ENCODE measurements at places on chromosomes 11 and 22.

DNA sequence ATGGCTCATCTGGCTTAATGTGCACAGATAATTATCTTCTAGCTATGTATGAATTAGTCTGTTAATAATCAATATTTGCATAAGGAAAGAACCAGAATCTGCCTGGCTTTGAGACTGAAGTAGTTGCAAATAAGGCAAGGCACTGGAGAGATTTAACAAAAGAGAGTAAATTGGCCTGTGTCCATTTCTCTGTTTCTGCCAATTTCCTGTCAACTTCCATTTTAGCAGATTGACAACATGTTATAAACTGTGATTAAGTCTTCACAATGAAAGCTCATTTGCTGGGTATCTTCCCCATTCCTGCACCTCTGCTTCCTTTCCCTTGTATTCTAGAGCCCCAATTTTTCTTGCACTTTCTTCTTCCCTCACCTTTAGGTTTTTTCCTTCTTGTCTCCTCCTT, 5.3 kb upstream of the TMEM123 start:
- no peak for DNase-seq
- peak overlapping the region; percentile 18 for H3K27ac ChIP-seq
- no peaks in the 10 kb centered on the region for H3K27me3 ChIP-seq
- peaks cover 2% of the 10 kb centered on the region for H3K36me3 ChIP-seq

- H3K4me3 ChIP-seq: no peak overlapping the region
- no peak for DNase-seq
- no peaks in the 10 kb centered on the region for H3K27me3 ChIP-seq
- H3K27ac ChIP-seq: no peak overlapping the region
These were observed 1312.3 kb downstream of the FAM181B start for GRCh38 chr11:81421251-81421860.

DNA sequence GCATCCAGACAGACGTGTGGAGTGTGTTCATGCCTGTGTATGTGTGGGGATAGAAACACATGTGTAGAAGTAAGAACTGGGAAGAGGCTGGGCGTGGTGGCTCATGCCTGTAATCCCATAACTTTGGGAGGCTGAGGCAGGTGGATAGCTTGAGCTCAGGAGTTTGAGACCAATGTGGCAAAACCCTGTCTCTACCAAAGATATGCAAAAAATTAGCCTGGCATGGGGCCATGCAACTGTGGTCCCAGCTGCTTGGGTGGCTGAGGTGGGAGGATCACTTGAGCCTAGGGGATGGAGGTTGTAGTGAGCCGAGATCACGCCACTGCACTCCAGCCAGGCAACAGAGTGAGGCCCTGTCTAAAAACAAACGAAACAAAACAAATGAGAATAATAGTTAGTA, 1166.6 kb downstream of the TBC1D22A start:
- no peak overlapping the region for H3K4me3 ChIP-seq
- no peaks in the 10 kb centered on the region for H3K36me3 ChIP-seq
- DNase-seq: no peak
- H3K4me1 ChIP-seq: no peaks in the 10 kb centered on the region

GRCh38 chr22:43343262-43343669, at the start of gene SCUBE1:
TSS of gene SCUBE1 (minus strand) at chr22:43343372. CDS start at chr22:43343261, 111 bp downstream.
- H3K4me3 ChIP-seq: no peak within 1 kb of the TSS
- H3K4me1 ChIP-seq: peaks cover 20% of the 10 kb centered on the region
- DNase-seq: peak; percentile 47
- H3K36me3 ChIP-seq: no peaks in the 10 kb centered on the region
- H3K27ac ChIP-seq: no peak within 1 kb of the TSS

DNA sequence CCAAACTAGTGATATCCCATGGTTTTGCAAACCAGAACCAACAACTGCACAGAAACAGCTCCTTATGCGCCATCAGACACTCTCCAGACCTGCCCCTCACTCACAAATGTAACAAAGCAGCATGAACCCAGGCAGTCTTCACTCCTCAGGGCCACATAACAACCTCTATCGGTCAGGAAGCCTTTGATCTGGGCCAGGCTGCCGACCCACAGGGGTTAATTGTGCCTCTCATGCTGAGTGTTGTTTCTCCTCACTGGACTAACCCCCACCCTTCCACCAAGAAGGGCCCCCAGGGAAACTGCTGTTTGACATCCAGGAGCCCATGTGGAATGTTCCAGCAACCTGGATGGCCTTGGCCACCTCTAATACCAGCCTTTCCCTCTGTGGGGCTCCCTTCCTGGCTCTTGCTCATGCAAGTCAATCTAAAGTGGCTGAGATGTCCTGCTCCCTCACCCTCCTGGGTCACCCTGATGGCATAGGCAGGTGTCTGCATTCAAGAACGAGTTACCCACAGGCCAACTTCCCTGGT, 7.9 kb upstream of the RGL4 start:
- H3K36me3 ChIP-seq: peaks cover 23% of the 10 kb centered on the region
- DNase-seq: no peak
- H3K4me3 ChIP-seq: no peak overlapping the region
- no peaks in the 10 kb centered on the region for H3K27me3 ChIP-seq
- H3K4me1 ChIP-seq: peaks cover 3% of the 10 kb centered on the region

GRCh38 chr11:22510010-22510409, 115.6 kb downstream of the FANCF start:
- H3K27me3 ChIP-seq: no peaks in the 10 kb centered on the region
- DNase-seq: no peak
- no peak overlapping the region for H3K27ac ChIP-seq
- H3K36me3 ChIP-seq: no peaks in the 10 kb centered on the region
- H3K4me1 ChIP-seq: no peaks in the 10 kb centered on the region

DNA sequence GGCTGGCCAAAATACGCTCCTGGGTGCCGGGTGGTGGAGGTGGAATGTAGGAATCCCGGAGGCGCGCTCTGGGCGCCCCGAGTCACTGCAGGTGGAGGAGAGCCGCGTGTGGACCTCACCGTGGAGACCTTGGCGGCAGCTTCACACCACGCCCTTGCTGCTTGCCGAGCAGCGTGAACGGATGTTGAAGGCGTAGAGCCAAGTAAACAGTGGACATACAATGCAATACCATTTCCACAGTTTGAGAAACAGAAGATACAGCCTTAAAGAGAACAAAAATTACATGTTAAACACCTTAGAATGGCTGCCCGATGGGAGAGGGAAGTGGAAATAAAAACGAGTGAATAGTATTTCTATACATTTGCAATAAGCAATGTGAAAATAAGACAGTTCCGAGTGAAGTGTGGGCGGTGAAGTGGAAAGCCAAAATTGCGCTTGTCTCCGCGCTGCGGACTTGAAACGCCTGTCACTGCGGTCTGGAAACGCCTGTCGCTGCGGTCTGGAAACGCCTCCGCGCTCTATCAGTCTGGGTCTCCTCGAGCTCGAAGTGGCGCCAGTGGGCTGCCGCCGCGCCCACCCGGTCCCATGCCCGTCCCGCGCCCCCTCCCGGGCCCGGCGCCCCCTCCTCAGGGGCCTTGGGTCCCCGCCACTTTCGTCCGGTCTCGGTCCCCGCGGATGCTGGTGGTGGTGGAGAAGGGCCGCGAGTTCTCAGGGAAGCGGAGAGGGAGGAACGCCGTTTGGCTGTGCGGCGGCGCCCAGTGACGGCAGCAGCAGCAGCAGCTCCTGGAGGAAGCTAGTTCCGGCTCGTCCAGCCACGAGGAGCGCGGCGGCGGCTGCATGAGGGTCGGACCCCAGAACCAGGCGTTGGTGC, 1.6 kb downstream of the NCR3LG1 start:
- H3K36me3 ChIP-seq: peaks cover 34% of the 10 kb centered on the region
- DNase-seq: peak; percentile 35

- H3K36me3 ChIP-seq: peaks cover 3% of the 10 kb centered on the region
- H3K4me3 ChIP-seq: no peak overlapping the region
- no peak overlapping the region for H3K27ac ChIP-seq
- DNase-seq: no peak
These were observed 31.3 kb upstream of the CD82 start for GRCh38 chr11:44533921-44534711.

- H3K27me3 ChIP-seq: no peaks in the 10 kb centered on the region
- H3K4me3 ChIP-seq: no peak overlapping the region
- H3K4me1 ChIP-seq: peaks cover 14% of the 10 kb centered on the region
These were observed 5.9 kb downstream of the SYVN1 start for GRCh38 chr11:65128182-65129145.

- H3K4me1 ChIP-seq: peaks cover 4% of the 10 kb centered on the region
- H3K27me3 ChIP-seq: peaks cover 59% of the 10 kb centered on the region
- no peaks in the 10 kb centered on the region for H3K36me3 ChIP-seq
- peak within 1 kb of the TSS; percentile 53 for H3K4me3 ChIP-seq
These were observed at the start of gene CARD10 for GRCh38 chr22:37519268-37520195. TSS of gene CARD10 (minus strand) at chr22:37519415. CDS start at chr22:37519200, 215 bp downstream.

- H3K36me3 ChIP-seq: peaks cover 57% of the 10 kb centered on the region
- peak overlapping the region; percentile 67 for H3K27ac ChIP-seq
- no peak for DNase-seq
These were observed 2.5 kb upstream of the PYGM start for GRCh38 chr11:64762277-64762673.

- H3K4me3 ChIP-seq: no peak overlapping the region
- H3K36me3 ChIP-seq: no peaks in the 10 kb centered on the region
- no peak for DNase-seq
- no peaks in the 10 kb centered on the region for H3K4me1 ChIP-seq
These were observed 1.3 kb downstream of the NTM start for GRCh38 chr11:131371791-131372104.

DNA sequence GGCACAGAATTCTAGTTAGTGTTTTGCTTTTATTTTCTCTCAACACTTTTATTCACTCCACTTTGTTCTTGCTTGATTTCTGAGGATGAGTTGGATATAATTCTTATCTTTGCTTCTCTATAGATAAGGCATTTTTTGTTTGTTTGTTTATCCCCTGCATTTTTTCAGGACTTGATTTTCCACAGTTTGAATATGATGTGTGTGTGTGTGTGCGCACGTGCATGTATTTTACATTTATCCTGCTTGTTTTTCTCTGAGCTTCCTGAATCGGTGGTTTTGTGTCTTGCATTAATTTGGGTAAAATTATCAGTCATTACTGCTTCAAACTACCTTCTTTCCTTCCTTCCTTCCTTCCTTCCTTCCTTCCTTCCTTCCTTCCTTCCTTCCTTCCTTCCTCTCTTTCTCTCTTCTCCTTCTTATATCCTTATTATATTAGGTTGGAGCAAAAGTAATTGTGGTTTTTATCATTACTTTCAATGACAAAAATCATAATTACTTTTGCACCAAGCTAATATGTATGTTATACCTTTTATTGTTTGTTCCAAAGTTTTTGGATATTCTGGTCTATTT, 679.9 kb upstream of the RAG2 start:
- H3K4me3 ChIP-seq: no peak overlapping the region
- no peaks in the 10 kb centered on the region for H3K27me3 ChIP-seq
- no peak overlapping the region for H3K27ac ChIP-seq
- no peaks in the 10 kb centered on the region for H3K4me1 ChIP-seq

- peaks cover 9% of the 10 kb centered on the region for H3K4me1 ChIP-seq
- H3K36me3 ChIP-seq: peaks cover 7% of the 10 kb centered on the region
- no peak overlapping the region for H3K4me3 ChIP-seq
- DNase-seq: no peak
- no peaks in the 10 kb centered on the region for H3K27me3 ChIP-seq
- no peak overlapping the region for H3K27ac ChIP-seq
These were observed 3.6 kb upstream of the CCDC117 start for GRCh38 chr22:28768701-28769393.

DNA sequence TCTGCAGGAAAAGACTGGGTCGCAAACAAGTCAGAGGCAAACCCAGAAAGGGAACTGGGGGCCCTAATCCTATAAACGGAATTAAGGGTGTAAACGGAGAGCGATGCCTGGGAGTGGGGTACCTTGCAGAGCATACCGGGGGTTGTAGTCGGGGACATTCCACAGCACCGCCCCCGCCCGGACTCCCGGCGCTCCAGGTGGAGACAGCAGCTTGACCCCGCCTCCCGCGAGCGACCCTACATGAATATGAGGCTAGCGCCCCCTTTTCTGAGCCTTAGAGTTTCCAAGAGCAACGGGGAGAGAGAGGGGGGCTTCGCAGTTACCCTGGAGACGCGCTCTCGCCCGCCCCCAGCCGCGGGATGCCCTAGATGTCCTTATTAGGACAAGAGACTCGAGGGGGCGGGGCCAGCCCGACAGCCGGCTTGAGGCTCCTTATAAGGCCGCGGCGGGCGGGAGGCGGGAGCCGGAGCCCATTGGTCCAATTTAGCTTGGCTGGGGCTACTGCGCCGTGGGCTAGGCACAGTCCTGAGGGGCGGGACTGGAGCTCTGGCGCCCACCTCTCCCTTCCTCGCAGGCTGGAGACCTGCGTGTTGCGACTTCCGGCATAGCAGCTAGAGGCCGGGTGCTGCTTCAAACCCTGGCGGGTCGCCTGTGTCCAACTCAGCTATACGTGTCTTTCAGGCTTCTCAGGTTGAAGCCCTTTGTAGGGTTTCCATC, 980 bp upstream of the MUS81 start:
- peak overlapping the region; percentile 94 for H3K4me3 ChIP-seq
- peak; percentile 98 for DNase-seq
- H3K36me3 ChIP-seq: peaks cover 61% of the 10 kb centered on the region
- H3K4me1 ChIP-seq: peaks cover 34% of the 10 kb centered on the region
- H3K27ac ChIP-seq: peak overlapping the region; percentile 97
- no peaks in the 10 kb centered on the region for H3K27me3 ChIP-seq

- H3K27me3 ChIP-seq: peaks cover 18% of the 10 kb centered on the region
- H3K27ac ChIP-seq: no peak overlapping the region
- no peak for DNase-seq
- no peaks in the 10 kb centered on the region for H3K4me1 ChIP-seq
These were observed 4.6 kb downstream of the PRR5L start for GRCh38 chr11:36300650-36301049.

DNA sequence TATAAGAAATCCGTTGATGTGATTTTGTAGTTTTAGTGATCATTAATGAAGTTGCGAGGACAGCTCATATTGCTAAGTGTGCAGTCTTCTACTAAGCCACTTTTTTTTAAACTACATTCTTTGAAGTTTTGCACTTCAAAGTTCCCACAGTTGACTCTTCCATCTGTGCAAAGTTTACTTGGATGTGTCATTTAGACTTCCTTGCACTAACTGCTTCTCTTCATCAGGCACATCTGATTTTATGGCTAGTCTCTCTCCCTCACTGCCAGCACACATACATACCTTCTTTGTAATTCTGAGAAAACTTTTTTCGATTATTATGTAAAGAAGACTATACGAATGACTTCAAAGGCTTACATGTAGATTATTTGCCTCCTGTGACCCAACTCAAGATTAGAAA, 250.0 kb downstream of the DYNC2H1 start:
- H3K4me3 ChIP-seq: no peak overlapping the region
- H3K27ac ChIP-seq: no peak overlapping the region
- H3K27me3 ChIP-seq: no peaks in the 10 kb centered on the region
- DNase-seq: no peak

- peaks cover 1% of the 10 kb centered on the region for H3K4me1 ChIP-seq
- H3K4me3 ChIP-seq: no peak overlapping the region
- no peaks in the 10 kb centered on the region for H3K36me3 ChIP-seq
These were observed 15.9 kb upstream of the FANCF start for GRCh38 chr11:22641559-22641958.

DNA sequence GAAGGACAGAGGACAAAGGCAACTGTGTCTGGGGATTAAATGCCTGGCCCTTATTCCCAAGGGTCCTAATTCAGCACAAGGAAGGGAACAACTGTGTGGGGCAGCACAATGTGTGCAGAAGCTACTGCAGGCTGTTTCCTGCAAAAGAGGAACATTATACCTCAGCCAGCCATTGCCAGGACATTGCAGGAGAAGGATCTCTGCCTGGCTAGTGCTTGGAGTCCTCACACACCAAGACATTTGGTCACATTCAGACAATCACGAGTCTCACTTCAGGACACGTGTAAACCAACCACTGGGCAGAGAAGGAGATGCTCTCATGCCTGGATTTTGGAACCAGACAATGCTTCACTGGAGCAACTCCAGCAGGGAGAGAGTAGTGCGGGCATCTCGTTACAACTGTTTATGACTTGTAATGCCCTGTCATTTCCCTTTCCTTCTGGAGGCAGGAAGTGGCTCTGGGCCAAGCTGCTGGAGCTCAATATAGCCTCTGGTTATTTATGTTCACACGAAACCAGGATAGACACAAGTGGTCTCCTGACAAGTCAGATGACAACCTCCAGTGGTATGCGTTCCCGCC, 23.9 kb upstream of the ZC3H12C start:
- no peak for DNase-seq
- peaks cover under 1% of the 10 kb centered on the region for H3K36me3 ChIP-seq
- H3K27me3 ChIP-seq: peaks cover 32% of the 10 kb centered on the region
- no peak overlapping the region for H3K4me3 ChIP-seq

Data from activated T-helper 2 cell treated with anti-CD3 and anti-CD28 coated beads, Interferon-gamma antibody, Interleukin-2, Interleukin-4, amounts not matched to agents 10 μg/mL and 5 μg/mL and 100 μg/mL, durations not matched to agents 14 hours and 24 hours and 36 hours (primary cell).